NCI-H2029 treated with DMSO at 0.1 percent for 48 hours (cell line): ENCODE measurements at places on chromosomes 6 and 20.

- DNase-seq: no peak
Measured at GRCh38 chr20:11979306-11979990, 61.8 kb downstream of the BTBD3 start.

DNA sequence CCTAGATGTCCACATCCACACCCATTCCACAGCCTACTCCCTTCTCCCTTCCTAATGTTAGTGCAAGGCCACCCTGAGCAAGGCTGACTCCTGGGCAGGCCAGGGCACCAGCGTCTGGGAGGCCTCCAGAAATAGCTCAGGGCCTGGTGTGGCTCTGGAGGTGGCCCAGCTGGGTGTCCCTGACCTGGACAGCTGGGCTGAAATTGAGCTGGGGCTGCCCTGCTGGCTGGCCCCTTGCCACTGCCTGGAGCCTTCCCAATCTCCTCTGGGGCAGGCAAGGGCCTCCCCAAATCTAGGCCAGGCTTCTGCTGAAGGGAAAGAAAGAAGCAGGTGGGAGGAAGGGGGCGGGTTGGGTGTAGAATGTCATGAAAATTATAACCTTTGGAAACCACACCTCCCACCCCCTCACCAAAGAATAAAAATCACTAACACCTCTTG, 2.1 kb downstream of the FAM110A start:
- DNase-seq: no peak

- DNase-seq: no peak
Measured at GRCh38 chr6:150238336-150238741, 95.5 kb downstream of the PPP1R14C start.

- DNase-seq: peak; percentile 75
Measured at GRCh38 chr6:2480267-2480966, 235.0 kb upstream of the GMDS start.

DNA sequence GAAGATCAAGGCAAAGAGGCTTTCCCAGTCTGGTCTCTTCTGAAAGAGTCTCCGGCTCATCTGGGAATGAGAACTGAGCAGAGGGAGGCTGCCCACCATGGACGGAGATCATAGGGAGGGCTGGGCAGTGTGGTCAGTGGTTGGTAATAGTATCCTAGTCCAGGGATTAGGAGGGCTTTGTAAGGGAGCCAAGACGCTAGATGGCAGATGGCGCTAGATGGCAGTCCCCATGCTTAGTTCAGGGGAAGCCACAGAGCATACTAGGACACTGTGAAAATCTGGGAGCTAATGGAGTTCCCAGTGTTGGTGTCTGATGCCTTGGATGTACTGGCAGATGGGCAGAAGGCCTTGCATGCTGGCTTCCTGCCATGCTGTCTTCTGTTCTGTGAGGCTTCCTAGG, 21.7 kb upstream of the DAAM2 start:
- DNase-seq: no peak

DNA sequence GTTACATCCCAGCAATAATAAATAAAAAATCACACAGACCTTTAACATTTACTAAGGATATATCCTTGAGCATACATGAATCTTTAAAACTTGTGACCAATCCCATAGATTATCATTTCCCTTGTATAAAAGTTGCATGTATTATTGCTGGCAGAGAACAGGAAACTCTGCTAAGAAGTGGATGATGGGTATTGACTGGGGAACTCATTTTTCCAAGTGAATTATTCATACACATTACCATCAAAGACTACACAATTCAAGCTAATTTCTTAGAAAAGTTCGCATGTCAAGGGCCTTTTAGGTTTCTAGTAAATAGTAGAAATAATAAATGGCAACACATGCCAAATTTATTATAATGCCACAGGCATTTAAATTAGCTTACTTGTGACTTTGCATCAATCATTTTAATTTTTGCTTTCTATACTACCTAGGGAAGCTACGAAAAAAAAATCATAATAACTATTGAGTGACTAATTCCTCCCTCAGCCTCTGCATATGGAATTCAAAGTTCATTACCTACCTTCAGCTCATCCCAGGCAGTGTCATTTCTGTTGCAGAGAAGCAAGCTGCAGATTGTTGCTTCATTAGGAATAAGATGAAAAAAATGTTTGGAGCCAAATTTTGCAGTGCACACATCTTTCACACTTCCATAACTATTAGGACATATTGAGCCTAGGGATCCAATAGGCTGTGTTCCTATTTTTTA, 25.8 kb downstream of the MKKS start:
- no peak for DNase-seq

- DNase-seq: no peak
Measured at GRCh38 chr6:151440498-151440897, 11.4 kb downstream of the RMND1 start.

GRCh38 chr6:25342802-25343201, 63.6 kb downstream of the CARMIL1 start:
- no peak for DNase-seq

- DNase-seq: no peak
Measured at GRCh38 chr6:41648921-41649320, 10.7 kb downstream of the MDFI start.
